CD4-positive, alpha-beta T cell (primary cell): ENCODE measurements at places on chromosomes 12 and 14. TPM values are rescaled to one million over a fixed set of nuclear protein-coding genes. Genes with fewer than 3 reads are reported as not detected.

PTPRO gene
- 2.8 TPM for total RNA-seq

DNA sequence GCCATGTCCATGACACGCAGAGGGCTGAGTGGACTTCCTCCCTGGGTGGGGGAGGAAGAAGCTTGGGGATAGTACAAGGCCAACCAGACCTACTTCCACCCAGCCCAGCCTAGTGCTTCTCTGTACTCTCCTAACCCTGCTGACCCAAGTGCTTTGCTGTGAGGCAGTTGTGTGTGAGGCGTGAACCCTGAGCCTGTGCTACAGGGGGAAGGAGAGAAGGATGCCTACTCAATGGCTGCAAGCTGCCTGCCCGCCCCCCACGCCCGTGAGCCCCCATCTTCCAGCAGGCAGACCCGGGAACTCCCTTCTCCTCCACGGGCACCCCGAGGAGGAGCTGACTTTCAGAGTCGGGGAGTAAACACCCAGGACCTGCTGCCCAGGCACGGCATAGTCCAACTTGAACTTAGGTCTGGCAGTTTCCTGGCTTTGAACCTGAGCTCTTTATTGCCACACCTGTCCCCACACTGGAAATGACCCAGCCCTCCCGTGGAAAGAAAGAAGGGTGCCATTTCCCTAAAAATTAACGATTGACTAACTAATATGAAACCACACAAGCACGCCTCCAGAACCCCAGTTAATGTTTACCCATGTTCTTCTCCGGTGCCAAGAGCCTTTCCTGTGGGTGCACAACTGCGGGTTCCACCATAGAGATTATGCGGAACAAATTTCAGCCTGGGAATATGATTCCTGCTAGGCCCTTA, 10.8 kb downstream of the ALDH2 start:
- DNase-seq = no peak
- no peaks in the 10 kb centered on the region for H3K36me3 ChIP-seq
- no peak overlapping the region for H3K27ac ChIP-seq
- H3K4me3 ChIP-seq = no peak overlapping the region
- peaks cover 10% of the 10 kb centered on the region for H3K4me1 ChIP-seq

DNA sequence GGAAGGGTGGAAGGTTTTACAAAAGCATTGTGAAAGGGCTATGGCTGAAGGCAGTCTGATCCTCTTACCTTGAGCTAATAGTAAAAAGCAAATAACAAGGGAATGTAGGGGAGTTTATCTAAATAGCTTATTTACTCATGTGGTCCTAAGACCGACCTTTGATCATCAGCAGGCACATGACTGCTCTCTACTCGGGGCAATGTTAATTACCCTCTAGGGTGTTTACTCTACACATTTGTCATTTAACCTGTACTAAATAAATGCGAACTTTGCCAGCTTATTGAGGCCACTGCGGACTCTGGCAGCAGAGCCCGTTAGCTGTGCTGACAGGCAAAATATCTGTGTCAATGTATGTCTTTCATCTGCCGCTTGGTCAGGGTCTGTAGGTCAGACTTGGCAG, 768.3 kb upstream of the ATXN7L3B start:
- no peak overlapping the region for H3K4me3 ChIP-seq
- H3K4me1 ChIP-seq = no peaks in the 10 kb centered on the region
- no peaks in the 10 kb centered on the region for H3K27me3 ChIP-seq
- DNase-seq = no peak

DAO gene
- not detected for total RNA-seq
